GM12878 (cell line): ENCODE measurements at places on chromosomes 1 and 21. TPM values are rescaled to one million over a fixed set of nuclear protein-coding genes. Genes with fewer than 3 reads are reported as not detected.

DNA sequence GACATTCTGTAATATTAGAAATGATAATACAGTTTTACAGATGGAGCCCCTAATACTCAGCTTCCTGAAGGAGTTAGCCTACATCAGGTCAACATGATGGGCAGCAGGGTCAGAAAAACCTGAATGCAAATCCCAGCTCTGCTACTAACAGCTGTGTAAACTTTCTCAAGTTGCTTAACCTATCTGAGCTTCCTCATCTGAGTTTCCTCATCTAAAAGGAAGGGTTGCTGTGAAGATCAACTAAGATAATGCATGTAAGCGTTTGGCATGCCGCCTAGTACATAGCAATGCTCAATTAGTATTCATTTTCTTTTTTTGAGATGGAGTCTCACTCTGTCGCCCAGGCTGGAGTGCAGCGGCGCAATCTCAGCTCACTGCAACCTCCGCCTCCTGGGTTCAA lies 18.4 kb upstream of the DESI2 start:
- no peak for DNase-seq

GRCh38 chr1:229570891-229571516 lies 12.5 kb upstream of the ABCB10 start:
- no peak for DNase-seq

The RSPO1 gene
- polyA plus RNA-seq, result not detected in 2 replicates

- DNase-seq, result no peak
Measured at GRCh38 chr1:58116284-58116683, 430.2 kb downstream of the OMA1 start.
